Right renal pelvis (tissue), 4 donors: ENCODE measurements at places on chromosomes 4 and X. TPM values are rescaled to one million over a fixed set of nuclear protein-coding genes. Genes with fewer than 3 reads are reported as not detected.

The TXK gene
- polyA plus RNA-seq, result 2.2 TPM

- DNase-seq, result no peak
Measured at GRCh38 chr4:13126976-13127910, 356.9 kb downstream of the RAB28 start.

The ATP8A1 gene
- 30.8 TPM for polyA plus RNA-seq

DNA sequence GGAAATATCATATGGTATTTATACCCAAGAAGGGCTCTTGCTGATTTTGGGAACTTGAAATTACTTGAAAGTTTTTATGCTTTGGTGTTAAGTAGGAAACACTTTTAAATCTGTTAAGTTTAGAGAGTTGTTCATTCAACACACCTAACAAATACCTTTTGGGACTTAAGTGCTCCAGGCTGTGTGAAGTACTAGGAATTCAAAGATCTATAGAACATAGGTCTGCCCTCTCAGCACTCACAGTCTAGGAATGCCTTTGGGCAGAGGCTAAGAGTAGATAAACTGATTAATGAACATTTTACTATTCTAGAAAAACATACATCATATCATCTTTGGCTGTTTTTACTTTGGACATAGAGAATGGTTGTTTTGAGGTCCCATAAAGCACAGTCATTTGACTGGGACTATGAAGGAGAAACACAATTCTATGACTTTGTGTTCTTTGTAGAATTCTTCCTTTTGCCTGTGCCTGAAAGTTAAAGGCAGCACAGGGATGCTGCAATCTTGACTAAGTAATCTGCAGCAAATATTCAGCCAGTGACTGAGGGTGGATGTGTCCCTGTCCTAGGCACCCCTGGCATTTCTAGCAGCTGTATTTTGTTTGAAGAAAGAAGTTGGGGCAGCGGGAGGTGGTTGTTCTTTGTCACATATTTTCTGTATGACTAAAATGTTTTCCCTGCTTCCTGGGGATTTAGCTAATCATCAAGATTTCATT lies 8.3 kb downstream of the BMP3 start:
- DNase-seq, result no peak

- no peak for DNase-seq
Measured at GRCh38 chr4:134018846-134019245, 182.7 kb downstream of the PABPC4L start.

DNA sequence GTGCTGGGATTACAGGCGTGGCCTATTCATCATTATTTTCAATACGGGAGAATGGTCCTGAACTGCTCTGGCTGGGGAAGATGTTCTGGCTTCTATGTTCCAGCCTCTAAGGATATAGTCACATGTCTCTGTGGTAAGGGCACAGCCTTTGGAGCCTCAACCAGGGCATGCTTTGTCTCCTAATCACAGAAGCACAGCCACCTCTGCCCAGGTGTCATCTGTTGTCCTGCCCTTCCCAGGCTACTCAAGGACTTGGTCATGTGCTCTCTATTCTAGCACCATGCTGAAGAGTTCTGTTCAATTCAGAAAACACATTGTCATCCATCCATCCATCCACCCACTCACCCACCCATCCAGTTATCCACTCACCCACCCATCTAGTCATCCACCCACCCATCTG lies 29.5 kb downstream of the ASMTL start:
- no peak for DNase-seq

DNA sequence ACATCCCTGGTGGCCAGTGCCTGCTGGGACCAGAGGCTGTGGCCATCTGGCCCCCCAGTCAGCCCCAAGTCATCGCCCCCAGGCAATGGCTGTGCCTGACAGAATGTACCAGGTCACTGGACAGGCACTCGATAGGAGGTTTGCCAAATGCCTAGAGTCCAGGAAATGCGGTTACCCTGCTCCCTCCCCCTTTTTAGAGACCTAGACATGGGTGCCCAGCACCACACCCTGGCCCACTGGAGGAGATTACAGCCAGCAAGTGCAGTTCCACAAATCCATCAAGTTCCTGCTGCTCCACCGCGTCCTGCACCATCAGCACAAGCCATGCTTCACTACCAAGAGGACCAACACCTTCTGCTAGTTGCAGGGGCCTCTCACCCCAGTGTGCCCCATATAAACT lies 16.2 kb upstream of the ZFX start:
- no peak for DNase-seq

- DNase-seq, result no peak
Measured at GRCh38 chr4:177726111-177726510, 283.9 kb upstream of the AGA start.

GRCh38 chr4:3372933-3373465 lies 68.8 kb upstream of the HGFAC start:
- DNase-seq, result no peak

GRCh38 chrX:152866386-152866785 lies 31.5 kb upstream of the ZNF185 start:
- DNase-seq, result no peak

- DNase-seq, result peak; percentile 4
Measured at GRCh38 chr4:170853422-170854021, 763.8 kb upstream of the AADAT start.

The DDIT4L gene
- polyA plus RNA-seq, result 3.2 TPM

The GLRA3 gene
- polyA plus RNA-seq, result 0.06 TPM

DNA sequence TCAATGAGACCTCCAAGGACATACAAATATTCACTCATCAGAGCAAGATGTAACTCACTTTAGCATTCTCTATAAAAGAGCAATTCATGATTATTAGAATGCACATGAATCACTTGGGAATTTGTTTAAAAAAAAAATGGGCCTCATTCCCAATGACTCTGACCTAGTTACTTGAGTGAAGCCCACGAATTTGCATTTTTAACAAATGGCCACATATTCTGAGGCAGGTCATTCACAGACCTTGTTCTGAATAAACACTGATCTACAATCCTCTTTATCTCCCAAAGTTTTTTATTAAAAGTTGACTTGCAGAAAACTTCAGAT lies 255.1 kb upstream of the VEGFC start:
- DNase-seq, result no peak

The MAGEA4 gene
- not detected for polyA plus RNA-seq

GRCh38 chrX:12978205-12979025 lies 3.5 kb downstream of the TMSB4X start:
- DNase-seq, result no peak

- no peak for DNase-seq
Measured at GRCh38 chr4:25865586-25865985, 2.8 kb upstream of the SEL1L3 start.

- DNase-seq, result no peak
Measured at GRCh38 chr4:19596342-19596741, 655.4 kb upstream of the SLIT2 start.

DNA sequence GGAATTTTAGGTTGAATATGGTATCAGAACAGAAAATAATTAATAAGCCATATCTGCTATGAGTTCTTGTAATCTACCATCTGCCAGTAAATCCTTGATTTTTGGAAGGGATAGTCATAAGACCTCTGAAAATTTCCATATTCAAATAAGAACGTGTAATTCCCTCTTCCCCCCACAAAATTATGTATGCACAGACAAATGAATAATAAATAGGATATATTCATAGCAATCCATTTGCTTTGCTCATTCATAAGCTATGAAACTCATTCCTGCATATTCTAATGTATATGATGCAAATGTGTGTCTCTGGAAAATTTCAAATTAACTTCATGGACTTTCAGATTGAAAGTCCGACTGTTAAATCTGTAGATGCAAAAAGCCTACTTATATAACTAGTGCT lies 833.1 kb upstream of the GRID2 start:
- no peak for DNase-seq

DNA sequence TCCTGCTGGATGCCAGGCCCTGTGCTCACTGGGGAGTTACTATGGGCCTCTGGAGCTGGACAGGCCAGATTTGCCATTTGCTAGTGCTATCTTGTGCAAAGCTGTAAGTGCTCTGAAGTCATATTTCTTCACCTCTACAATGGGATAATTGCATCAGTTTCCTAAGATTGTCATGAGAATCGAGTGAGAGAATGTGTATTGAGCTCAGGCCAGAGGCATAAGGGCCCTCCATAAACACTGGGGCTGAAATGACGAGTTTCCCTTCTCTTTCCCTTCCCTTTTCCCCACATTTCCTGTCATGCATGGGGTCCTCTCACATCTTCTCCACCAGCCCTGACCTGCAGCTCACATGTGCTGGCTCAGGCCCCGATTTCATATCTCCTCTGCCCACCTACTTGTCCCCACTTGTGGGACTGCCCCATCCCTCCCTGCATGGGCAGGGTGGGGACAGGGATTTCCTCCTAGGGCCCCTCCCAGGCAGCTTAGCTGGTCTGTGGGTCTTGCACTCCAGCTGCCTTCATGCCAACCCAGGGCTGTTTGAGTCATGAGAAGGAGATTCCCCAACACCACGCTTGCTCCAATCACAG lies 358.8 kb downstream of the MID1IP1 start:
- DNase-seq, result no peak

The BEND2 gene
- polyA plus RNA-seq, result 0.04 TPM

- no peak for DNase-seq
Measured at GRCh38 chr4:74330295-74330750, 22.1 kb downstream of the EPGN start.

The CCDC110 gene
- polyA plus RNA-seq, result 2.7 TPM

The F8A3 gene
- 13.4 TPM for polyA plus RNA-seq

DNA sequence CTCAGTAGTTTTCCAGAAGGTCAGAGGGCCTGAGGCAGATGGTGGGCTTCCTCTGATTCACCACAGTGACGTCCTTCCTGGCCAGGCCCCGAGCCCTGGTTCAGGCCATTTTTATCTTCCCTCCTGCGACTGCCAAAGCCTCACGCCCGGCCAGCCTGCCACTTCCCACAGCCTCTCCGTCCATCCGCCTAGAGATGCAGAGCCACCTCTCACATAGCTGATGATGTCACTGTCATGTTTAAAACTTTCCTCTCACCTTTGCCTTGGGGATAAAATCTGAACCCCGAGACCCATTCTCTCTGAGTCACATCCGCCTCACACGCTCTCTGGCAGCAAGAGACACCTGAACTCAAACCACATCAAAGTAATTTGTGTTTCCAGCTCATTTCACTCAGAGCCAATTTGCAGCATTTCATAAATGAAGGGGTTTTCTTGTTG lies 175.3 kb downstream of the QDPR start:
- no peak for DNase-seq

GRCh38 chr4:79687006-79687405 lies 279.0 kb upstream of the GK2 start:
- DNase-seq, result no peak

The PRAF2 gene
- 39.6 TPM for polyA plus RNA-seq

The CNKSR2 gene
- 1.2 TPM for polyA plus RNA-seq

DNA sequence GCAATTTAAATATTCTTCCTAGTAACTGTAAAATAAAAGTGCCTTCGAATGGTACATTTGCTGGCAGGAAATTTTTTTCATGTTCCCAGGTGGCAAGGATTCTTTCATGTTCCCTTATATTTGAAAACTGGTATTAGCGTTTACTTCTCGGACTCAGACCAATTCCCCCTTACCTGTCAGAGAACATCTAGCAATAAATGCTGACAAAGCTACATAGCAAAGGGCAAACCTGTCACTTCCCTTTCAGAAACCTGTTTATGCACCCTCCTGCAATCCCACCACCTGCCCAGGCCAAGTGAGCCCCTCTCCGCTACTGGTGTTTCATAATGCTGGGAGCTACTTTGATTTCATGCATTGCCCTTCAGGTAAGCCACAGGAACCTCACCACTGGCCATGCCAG lies 98.2 kb downstream of the HPRT1 start:
- DNase-seq, result no peak

The SYP gene
- polyA plus RNA-seq, result 3.1 TPM

The ACE2 gene
- polyA plus RNA-seq, result 70.3 TPM

DNA sequence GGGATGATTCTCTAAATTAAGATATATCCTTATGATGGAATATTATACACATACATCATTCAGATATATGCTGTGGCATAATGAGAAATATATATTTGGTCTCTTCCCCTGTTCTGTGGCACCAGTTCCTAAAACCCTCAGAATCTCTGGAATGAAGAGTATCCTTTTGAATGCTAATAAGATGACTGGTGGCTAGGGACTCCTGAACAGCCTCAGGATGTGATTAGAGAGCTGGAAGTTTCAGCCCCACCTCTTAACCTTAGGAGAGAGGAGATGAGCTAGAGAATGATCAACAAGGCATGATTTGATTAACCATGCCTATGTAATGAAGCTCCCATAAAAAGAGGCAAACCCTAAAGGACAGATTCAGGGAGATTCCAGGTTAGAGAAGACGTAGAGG lies 632.0 kb downstream of the IQCM start:
- DNase-seq, result no peak

GRCh38 chrX:136047016-136047642 lies 61.9 kb downstream of the SLC9A6 start:
- no peak for DNase-seq

The STATH gene
- polyA plus RNA-seq, result 0.26 TPM
